ENCODE measurements at places on chromosomes 7 and 10.

- peak; percentile 67 for DNase-seq
These were observed 858 bp downstream of the CCDC136 start for GRCh38 chr7:128792471-128793180.

DNA sequence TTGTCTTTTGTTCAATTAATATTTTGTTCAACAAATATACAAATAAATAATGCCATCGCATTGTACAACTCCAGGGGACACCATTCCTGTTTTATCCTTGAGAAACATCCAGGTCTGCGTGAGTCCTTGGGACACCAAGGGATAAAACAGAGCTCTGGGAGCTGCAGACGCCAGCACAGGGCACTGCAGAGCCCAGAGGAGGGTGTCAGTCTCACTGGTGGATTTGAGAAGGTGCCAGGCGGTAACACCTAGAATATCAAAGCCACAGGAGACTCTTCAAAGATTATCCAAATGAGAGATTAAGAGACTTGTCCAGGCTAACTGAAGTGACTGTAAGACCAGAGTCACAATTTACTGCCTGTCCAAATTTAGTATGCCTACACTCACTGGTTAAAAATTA is 55.3 kb downstream of the TEX36 start:
- no peak for DNase-seq

- DNase-seq, result peak; percentile 59
These were observed 9.2 kb downstream of the ITPRIP start for GRCh38 chr10:104328896-104329710.

DNA sequence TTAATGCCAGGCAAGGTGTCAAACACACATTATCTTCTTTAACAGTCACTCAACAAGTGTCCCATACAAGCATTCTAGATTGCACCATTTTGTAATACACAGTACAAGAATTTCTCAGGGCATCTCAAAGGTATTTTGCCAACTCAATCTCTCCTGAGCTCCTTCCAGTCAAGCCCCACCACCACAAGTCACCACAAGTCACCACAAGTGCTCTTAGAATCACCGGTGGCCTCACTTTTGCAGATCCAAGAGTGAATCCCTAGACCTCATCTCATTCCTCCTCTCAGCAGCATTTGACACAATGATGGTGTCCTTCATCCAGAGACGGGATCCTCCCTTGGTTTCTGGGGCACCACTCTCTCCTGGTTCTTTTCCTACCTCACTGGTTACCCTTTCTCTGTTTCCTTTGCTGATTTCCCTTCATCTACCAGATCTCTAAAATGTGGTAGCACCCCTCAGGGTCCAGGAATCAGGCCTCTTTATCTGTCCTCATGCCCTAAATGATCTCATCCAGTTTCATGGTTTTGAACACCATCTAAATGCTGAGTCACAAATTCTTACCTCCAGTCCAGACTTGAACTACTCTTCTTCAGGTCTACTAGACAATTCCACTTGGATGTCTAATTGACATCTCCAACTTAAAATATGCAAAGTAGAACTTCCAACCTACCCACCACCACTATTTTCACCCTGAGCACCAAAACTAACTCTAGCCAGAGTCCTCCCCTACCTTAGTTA is 26.9 kb downstream of the VPS41 start:
- no peak for DNase-seq

GRCh38 chr7:142053988-142054387 is 57.5 kb upstream of the MGAM2 start:
- peak; percentile 46 for DNase-seq

DNA sequence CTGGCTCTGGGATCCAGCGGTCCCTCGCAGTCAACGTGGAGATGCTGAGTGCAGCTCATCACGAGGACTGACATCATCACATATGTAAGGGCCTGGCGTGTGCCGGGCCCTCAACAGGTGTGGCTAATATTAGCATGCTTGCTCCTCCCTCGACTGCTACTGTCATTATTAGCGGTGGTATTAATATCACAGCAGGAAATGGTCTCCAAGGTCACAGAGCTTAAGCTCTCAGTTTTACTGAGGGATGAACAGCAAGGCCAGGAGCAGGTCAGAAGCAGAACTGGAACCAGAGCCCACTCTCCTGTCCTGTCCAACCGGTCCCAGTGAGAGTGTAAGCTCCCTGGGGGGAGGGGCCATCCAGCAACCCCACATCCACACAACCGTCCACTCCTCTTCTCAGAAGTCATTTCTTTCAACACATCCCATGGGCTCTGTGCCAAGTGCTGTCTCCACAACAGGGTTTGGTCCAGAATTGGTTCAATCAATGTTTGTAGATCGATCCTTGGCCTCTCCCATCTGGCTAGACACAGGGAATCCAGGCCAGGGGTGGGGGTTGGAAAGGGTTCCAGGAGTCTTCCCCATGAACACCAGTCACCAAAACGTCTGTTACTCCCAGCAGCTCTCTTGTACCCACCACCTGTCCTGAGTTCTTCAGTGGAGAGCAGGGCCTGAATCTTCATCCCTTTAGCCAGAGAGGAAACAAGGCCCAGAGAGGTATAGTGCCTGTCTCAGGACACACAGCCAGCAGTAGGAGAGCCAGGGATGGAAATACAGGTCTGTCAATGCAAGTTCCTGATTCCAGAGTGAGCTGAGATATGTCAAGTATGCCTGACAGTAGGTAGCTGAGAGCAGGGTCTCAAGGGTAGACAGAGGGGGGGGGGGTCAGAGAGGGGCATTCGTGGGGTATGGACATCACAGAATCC is 45.3 kb upstream of the ZMIZ1 start:
- DNase-seq, result no peak

DNA sequence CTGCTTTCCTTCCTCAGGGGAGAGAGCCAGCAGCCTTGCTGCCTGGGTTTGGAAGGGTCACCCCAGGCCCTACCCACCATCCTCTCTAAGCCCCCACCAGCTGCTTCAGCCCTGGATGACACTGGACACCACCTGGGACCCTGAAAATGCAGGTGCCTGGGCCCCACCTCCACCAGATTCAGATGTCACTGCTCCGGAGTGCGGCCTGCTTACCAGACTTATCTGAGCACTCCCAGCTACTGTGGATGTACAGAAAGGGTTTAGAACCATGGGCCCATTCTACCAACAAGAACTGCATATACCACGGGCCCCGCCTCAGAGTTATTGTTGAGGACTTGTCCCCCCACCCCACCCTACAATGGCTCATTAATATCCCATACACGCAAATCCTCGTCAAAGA is 172.3 kb downstream of the PTPRN2 start:
- no peak for DNase-seq

- DNase-seq, result peak; percentile 51
These were observed 353.4 kb downstream of the TNS3 start for GRCh38 chr7:47228386-47229014.

- no peak for DNase-seq
These were observed 203.1 kb downstream of the DPP6 start for GRCh38 chr7:154255324-154255723.

- no peak for DNase-seq
These were observed 294.3 kb downstream of the RPS24 start for GRCh38 chr10:78327778-78328591.

DNA sequence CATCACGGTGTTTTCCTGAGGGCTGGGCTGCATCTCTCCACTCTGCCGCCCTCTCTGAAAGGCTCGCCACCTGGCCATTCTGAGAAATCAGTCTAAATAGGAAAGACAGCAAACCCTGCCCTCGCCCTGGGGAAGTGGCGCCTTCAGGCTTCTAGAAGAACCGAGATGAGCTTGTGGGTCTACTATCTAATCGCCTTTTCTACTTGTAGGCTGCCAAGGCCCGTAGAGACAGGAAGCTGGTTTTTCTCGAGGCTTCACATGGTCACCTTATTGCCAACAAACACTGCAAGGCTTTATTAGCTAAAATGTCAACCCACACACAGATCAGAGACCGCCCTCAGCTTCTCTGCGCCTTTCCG is 21.4 kb downstream of the LAT2 start:
- no peak for DNase-seq

DNA sequence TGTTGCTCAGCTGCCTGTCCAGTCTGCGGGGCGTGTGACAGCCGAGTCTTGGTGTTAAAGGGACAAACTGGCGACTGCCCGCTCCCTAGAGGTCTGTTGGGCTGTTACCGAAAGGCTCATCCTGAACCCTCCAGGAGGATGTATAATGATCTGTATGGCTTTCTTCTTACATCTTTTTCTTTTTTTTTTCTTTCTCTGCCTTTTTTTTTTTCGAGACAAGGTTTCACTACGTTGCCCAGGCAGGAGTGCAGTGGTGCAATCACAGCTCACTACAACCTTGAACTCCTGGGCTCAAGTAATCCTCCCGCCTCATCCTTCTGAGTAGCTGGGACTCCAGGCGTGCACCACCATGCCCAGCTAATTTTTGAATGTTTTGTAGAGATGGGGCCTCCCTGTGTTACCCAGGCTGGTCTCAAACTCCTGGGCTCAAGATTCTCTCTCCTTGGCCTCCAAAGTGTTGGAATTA is 857 bp downstream of the INTS15 start:
- peak; percentile 32 for DNase-seq

DNA sequence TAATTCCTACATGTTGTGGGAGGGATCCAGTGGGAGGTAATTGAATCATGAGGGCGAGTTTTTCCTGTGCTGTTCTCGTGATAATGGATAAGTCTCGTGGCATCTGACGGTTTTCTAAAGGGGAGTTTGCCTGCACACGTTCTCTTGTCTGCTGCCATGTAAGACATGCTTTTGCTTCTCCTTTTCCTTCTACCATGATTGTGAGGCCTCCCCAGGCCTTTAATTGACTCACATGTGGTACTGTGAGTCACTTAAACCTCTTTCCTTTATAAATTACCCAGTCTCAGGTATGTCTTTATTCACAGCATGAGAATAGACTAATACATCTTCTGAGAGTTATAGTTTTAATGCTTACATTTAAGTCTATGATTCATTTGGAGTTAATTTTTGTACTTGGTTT is 22.6 kb upstream of the CPN1 start:
- no peak for DNase-seq

DNA sequence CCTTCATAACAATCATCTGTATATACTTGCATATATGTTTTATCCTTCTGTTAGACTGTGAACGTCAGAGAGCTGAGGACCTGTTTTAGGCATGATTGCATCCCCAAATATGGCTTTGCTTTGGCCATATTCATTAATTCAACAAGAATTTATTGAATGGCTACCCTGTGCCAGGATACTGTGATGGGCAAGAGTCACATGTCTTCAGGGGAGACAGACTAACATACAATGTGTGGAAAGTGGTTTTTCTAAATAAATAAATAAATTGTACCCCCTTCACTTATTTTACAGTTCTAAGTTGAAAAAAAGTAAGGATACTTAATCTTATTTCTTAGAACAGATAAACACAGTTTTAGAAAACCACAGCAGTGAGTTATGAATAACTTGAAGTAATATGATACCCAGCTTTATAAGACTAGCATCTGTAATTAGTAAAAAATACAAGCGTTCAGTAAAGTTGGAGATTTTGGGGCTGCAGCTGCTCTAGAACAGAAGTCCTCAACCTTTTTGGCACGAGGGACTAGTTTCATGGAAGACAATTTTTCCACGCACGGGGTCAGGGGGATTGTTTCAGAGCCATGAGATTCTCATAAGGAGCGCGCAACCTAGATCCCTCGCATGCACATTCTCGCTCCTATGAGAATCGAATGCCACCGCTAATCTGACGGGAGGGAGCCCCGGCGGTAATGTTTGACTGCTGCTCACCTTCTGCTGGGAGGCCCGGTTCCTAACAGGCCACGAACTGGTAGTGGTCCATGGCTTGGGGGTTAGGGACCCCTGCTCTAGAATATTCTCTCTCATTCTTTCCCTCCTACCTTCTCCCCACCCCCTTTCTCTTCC is 89.4 kb upstream of the MTPN start:
- no peak for DNase-seq

DNA sequence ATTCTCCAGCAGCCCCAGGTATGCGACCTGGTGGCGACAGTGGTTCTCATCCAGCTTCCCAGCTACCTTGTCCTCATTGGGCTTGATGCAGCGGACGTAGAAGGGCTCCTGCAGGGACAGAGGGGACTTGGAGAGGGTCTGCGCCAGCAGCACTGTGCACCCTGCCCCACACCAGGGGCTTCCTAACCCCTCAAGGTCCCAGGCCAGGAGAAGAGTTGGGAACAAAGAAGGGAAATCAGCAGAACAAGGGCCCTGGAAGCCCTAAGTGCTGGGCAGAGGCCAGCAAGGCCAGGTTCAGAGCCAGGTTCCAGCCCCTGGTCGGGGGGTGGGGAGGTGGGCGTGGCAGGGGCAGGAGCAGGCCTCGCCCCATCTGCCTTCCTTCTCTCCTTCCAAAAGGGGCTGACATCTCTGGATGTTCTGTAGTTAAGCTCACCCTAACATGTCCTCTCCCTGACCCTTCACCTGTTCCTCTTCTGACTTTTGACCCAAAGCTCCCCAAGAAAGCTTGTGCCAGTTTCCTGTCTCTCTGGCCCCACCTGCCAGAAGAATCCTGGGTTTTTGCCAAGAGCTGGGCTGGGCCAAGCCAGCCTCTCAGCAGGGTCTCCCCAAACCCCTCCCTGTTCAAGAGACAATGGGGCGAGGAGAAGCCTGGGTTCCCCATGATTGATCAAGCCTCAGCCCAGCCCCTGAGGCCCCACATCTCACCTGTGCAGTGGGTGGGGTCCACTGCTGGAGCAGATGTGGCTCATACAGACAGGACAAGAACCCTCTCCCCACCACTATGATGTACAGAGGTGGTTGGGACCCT is 11.9 kb downstream of the MYO1G start:
- no peak for DNase-seq

DNA sequence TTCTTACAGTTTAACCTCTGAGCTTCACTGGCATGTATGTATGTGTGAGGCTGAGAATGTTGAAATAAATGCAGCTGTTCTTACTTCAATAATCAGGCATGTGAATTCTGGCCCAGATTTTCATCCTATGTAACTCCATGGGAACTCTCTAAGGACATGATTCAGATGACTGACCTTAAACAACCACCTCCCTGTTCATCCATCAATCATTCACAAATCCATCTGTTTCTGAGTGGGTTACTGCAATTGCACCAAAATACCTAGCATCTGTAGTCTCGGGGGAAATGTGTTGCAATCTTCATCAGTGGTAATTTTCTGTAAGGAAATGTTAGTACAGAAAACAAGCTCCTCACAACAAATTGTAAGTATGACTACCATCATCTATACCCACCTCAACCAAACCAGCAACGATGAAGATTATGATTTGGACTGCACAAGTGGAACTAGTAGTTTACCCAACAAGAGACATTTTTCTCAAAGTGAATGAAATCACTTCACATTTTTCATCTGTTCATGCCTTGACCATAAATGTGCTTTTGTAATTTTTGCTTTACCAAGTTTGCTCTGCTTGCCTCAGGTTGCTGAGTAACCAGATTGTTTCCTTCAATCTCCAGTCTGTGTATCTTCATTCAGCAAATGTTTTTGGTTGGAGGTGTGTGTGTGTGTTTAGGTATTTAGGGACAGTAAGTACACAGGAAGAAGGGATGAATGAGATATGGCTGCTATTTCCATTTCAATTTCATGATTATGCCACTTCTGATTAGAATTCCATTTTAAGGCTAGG is 65.7 kb upstream of the FZD8 start:
- DNase-seq, result no peak

- DNase-seq, result no peak
These were observed 31.8 kb upstream of the SRGN start for GRCh38 chr10:69056129-69056528.

- no peak for DNase-seq
These were observed 89.4 kb downstream of the C10orf105 start for GRCh38 chr10:71630168-71630567.

GRCh38 chr10:16597656-16598055 is 76.0 kb upstream of the C1QL3 start:
- DNase-seq, result no peak
